Bronchial epithelial cell (primary cell): ENCODE measurements at places on chromosomes 3 and 15. TPM values are rescaled to one million over a fixed set of nuclear protein-coding genes. Genes with fewer than 3 reads are reported as not detected.
A peak's percentile ranks its signal among the peaks of the same experiment; 100 is the strongest.

Gene TEX55
- not detected in 2 replicates for total RNA-seq

DNA sequence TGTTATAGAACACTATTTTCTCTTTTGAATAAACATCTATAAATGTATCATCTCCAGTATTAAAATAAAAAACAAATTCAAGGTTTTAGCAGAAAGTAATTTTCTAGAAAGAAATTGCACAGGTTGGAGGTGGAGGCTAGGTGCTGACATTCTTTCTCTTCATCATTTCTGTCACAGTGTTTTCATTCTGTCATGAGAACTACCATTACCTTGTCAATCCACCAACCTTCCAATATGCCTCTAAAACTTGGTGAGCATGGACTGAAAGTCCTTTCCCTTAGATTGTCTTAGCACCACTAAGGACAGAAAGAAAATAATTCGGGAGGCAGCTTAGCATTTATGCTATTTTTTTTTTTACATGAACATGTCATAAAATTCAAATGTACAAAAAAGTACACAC, 596.2 kb upstream of the DPPA4 start:
- DNase-seq, result no peak

- no peak for DNase-seq
Observed at GRCh38 chr3:97804471-97804870, 17.3 kb upstream of the CRYBG3 start.

GRCh38 chr15:79433276-79433990, 1.3 kb downstream of the MINAR1 start:
- DNase-seq, result no peak

DNA sequence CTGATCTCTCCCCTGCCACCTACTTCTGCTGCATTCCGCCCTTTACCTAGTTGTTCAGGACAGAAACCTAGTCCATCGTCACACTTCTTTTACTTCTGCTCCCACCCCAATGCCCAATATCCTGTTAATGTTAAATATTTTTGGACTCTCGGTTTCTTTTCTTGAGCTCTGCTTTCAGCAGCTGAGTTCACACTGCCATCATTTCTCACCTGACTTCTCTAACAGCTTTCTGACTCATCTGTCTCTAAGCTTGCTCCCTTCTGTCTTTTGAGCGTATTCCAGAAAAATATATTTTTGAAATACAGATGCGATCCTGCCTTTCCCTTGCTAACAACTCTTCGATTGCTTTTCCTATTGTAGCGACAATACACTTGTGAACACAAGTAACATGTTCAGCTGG, 183.4 kb downstream of the KLHL25 start:
- no peak for DNase-seq

GRCh38 chr3:112778353-112778948, 68.2 kb downstream of the CD200R1L start:
- peak; percentile 91 for DNase-seq

GRCh38 chr3:184596886-184597575, 35.4 kb downstream of the EPHB3 start:
- no peak for DNase-seq

- no peak for DNase-seq
Observed at GRCh38 chr3:184582646-184583577, 21.3 kb downstream of the EPHB3 start.

Gene GRAMD1C
- total RNA-seq, result 1.1 and 1.3 TPM in 2 replicates

Gene FILIP1L
- 1.1 and 6.3 TPM in 2 replicates for total RNA-seq

Gene XCR1
- total RNA-seq, result under 0.01 TPM in 1 of 2 replicates, not detected in the other

GRCh38 chr3:169242708-169243513, 420.6 kb downstream of the MECOM start:
- DNase-seq, result no peak

DNA sequence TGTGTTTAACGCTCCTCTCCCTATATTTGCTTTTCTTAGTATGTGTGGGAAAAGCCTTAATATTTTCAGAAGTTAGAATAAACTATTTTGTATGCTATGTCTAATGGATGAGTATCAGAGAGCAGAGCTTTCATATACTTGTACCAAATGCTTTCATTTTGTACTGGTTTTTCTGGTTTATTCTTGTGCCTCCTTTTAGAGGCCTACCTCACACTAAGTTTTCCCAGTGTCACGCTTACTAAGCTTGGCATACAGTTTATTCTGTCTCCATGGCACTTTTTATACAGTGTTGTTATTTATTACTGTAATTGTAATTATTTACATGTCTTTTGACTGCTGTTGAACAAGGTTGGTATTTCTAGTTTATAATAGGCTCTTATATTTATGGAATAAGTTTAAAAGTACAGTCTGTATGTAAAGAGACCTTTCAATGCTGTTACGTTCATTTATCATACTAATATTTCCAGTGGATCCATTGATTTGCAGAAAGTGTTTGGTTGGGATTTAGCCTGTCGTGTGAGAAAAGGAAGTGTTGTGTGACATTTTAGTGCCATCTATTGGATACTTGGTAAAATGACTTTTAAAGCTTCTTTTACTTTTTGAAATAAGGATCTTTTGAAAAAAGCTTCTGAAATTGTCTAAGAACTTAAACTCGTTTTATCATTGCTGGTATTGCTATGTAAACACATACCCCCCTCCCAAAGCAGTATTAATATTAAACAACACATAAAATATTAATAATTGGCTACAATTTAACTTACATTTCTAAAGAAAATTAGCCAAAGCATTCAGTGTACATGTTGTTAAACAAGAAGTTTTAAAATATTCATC, 5.2 kb upstream of the EBLN2 start:
- peak; percentile 65 for DNase-seq
